ENCODE measurements at places on chromosomes 12 and 14. TPM values are rescaled to one million over a fixed set of nuclear protein-coding genes. Genes with fewer than 3 reads are reported as not detected.

Gene PRKD1
- not detected for total RNA-seq

Gene NFKBIA
- total RNA-seq: 42.6 TPM

Gene PRPH
- total RNA-seq: 6.7 TPM

Gene GLIPR1
- 0.39 TPM for total RNA-seq

Gene HSPB8
- 3.5 TPM for total RNA-seq

Gene OR10AD1
- not detected for total RNA-seq

DNA sequence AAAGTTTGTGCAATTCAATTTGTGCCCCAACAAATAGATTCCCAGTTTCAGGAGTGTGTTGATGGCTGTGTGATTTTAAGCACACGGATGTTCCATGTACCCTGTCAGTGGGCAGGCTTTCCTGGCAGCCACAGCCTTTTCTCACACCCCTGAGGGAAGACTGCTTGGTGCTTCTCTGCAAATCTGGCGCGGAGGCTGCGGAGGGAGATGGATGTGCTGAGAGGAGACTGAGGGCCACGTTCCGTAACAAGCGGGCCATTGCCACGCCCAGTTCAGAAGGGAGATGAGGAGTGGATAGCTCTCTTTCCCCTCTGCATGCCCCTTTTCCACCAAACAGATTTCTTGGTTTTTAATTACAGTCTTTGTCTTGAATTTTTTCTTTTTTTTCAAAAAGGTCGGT, 89.1 kb downstream of the BEGAIN start:
- no peak for DNase-seq

DNA sequence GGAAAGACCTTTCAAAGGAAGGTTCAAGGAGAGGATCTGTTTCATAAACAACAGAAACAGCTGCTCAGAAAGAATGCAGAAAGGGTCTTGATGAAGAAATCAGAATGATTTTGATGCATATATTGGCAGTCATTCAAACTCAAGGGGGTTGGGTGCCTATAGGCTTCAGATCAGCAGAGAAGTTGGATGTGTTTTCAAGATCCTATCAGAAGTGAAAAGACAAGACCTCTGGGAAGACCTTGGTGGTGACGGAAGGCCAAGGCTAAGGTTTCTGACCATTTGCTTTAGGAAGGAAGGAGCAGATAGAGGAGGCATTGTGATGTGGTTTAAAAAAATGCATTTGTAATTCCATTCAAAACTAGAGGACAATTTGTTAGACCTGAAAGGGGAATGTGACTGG, 15.2 kb upstream of the PTPRB start:
- DNase-seq: no peak

DNA sequence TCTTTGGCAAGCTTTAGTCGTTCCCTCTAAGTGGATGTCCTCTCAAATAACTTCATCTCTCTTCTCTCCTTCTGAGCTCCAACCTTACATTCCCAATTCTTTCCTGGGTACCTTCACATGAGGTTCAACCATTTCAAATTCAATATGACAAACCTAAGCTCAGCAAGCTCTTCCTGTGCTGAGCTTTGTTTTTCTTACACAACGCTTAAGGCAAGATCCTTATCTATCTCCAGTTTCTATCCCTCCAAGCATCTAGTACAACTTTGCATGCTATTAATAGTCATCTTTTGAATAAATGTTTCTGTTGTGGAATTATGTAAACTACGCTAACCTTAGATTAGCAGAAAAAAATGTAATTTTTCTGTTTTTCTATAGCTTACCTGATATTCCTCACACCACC, 63.7 kb upstream of the IFNG-AS1 start:
- DNase-seq: no peak

DNA sequence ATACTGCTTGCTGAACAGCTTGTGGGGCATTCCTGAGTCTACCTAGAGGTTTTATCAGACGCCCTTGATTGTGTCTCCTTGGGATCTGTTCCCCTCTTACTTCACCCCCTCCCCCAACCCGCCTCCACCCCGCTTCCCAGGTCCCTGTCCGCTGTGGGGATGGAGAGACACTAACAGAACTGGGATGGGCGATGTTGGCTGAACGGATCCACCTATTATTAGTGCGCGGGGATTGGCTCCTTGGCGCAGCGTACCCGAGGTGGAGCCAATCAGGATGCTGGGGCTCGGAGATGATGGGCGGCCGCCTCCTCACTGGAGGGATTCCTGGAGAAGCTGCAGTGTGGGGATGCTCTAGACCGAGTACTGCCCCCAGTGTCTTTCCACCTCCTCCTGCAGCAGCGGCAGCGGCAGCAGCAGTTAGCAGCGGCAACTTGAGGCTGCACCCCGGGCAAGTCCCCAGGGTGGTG, at the start of gene SYT1:
TSS of gene SYT1 (plus strand) at position 372 of the 467 bp plus-strand sequence.
- no peak for DNase-seq

GRCh38 chr14:68770051-68770450, 22.8 kb downstream of the ZFP36L1 start:
- no peak for DNase-seq

All from HCT116 (cell line).